ENCODE measurements at places on chromosomes 4 and X. TPM values are rescaled to one million over a fixed set of nuclear protein-coding genes. Genes with fewer than 3 reads are reported as not detected.

The CSAG1 gene
- total RNA-seq: not detected

The USP17L17 gene
- total RNA-seq: not detected

The RAB33A gene
- total RNA-seq: 37.0 TPM

The LGI2 gene
- total RNA-seq: not detected

The PWWP3B gene
- total RNA-seq: not detected

The COX7B gene
- total RNA-seq: 250 TPM

The CCDC110 gene
- total RNA-seq: not detected

The GAGE12F gene
- not detected for total RNA-seq

The LRP2BP gene
- total RNA-seq: 1.2 TPM

The H2AZ1 gene
- total RNA-seq: 542 TPM

The RS1 gene
- not detected for total RNA-seq

The CLCN3 gene
- 24.5 TPM for total RNA-seq

The ATP1B4 gene
- not detected for total RNA-seq

The BEX5 gene
- 5.2 TPM for total RNA-seq

The HNRNPDL gene
- 295 TPM for total RNA-seq

The HSFX1 gene
- total RNA-seq: 1.1 TPM

The PLAC8 gene
- total RNA-seq: 182 TPM

The C4orf51 gene
- total RNA-seq: not detected

The P2RY10 gene
- total RNA-seq: 89.1 TPM

The SHROOM2 gene
- total RNA-seq: not detected

The EXOC1L gene
- not detected for total RNA-seq

The ARHGAP36 gene
- not detected for total RNA-seq

The H2BW2 gene
- total RNA-seq: not detected

The LRRC66 gene
- 0.28 TPM for total RNA-seq

The SPON2 gene
- 24.6 TPM for total RNA-seq

The ZAR1 gene
- not detected for total RNA-seq

The SPINK2 gene
- total RNA-seq: not detected

The PPEF1 gene
- not detected for total RNA-seq

The FAM184B gene
- total RNA-seq: not detected

The NHSL2 gene
- 7.9 TPM for total RNA-seq

The DNASE1L1 gene
- 23.3 TPM for total RNA-seq

The SATL1 gene
- not detected for total RNA-seq

The HMGB3 gene
- 50.1 TPM for total RNA-seq

The LPAR4 gene
- not detected for total RNA-seq

The SLC49A3 gene
- not detected for total RNA-seq

The ZCCHC18 gene
- total RNA-seq: 1.6 TPM

The GABRQ gene
- not detected for total RNA-seq

The TENM3 gene
- not detected for total RNA-seq

Measured in activated CD4-positive, alpha-beta memory T cell treated with anti-CD3 and anti-CD28 coated beads, Interleukin-2, amount 10 ng/mL, durations not matched to agents 7 days and 5 days (primary cell).